ENCODE measurements at places on chromosomes 12 and 14.

DNA sequence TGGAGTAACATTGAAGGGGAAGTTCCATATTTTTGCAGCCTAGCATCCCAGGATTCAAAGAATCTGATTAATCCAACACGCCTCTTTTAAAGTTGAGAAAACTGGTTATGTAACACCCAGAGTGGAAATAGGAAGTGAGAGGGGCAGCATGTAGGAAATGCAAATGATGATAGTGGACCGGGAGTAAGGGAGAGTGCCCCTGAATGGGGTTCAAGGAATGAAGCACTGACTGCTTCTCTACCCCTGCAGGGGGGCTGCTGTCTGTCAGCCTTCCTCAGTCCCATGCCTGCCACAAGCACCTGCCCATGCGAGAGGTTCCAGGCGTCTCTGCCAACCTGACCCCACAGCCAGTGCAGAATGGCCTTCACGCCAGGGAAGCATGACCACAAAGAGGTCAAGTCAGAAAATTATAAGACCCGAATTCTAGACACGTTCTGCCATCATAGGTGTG is 126.5 kb upstream of the CCND2 start:
- DNase-seq: no peak

DNA sequence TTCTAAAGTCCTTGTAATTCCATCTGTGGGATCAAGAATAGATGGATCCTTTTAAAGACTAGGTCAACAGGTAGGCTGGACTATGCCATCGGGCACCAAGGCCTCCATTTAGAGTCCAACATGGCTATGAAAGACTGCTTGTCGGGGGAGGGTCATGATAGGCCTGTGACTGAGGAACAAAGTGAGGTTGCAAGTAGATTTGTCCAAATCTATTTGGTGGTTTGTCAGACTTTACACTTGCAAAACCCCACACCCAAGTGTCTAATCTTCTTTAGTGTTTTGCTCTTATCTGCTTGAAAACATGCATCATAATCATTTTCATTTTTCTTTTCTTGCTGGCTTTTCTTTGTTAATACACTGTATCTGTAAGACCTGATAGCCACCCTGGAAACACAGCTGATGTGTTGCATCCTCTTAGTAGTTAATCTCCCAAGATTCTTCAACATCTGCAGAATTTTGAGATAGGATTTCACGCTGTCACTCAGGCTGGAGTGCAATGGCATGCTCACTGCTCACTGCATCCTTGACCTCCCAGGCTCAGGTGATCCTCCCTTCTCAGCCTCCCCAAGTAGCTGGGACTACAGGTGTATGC is 50.3 kb downstream of the TDP1 start:
- no peak for DNase-seq

DNA sequence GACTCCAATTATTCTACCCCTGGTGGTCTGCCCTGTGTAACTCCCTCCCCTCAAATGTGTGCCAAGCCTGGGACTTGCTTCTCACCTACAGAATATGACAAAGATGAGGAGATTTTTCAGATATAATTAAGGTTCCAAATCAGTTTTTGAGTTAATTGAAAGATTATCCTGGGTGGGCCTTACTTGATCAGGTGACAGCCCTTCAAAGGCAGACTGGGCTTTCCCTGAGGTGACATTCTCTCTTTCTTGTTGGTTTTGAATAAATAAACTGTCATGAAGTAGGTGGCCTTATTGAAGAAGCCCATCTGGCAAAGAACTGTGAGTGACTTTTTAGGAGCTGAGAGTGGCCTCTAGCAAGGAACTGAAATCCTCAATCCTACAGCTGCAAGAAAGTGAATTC is 106.0 kb downstream of the BRMS1L start:
- DNase-seq: no peak

- no peak for DNase-seq
Measured at GRCh38 chr12:130083734-130084133, 78.5 kb upstream of the FZD10 start.

- no peak for DNase-seq
Measured at GRCh38 chr14:65369560-65369959, 43.0 kb upstream of the FUT8 start.

GRCh38 chr12:57737467-57738460 is 778 bp downstream of the AGAP2 start:
- DNase-seq: no peak

GRCh38 chr14:36905272-36905888 is 243.7 kb downstream of the PAX9 start:
- no peak for DNase-seq

- no peak for DNase-seq
Measured at GRCh38 chr12:2934371-2934770, 24.8 kb upstream of the TEAD4 start.

DNA sequence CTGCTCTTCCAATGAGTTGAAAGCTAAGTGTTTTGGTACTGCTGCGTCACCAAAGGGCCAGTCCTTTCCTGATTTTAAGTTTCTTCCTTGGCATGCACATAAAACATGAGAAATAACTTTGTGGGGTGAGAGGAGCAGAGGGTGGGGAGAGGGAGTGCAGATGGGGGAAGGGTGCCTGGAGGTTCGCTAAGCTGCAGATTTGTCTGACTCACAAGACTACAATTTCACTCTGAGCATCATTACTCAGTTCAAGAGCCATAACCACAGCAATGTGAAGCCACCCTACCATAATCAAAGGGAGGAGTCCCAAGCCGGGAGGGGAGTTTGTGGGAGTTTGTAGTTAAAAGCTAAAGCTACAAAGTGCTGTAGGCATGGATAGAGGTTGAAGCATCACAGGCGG is 136.1 kb downstream of the ANO2 start:
- DNase-seq: no peak

- DNase-seq: no peak
Measured at GRCh38 chr12:26566675-26567074, 266.3 kb downstream of the ITPR2 start.

GRCh38 chr14:75297411-75298040 is 18.9 kb downstream of the FOS start:
- DNase-seq: no peak

- no peak for DNase-seq
Measured at GRCh38 chr12:42886160-42886559, 296.6 kb upstream of the PRICKLE1 start.

- no peak for DNase-seq
Measured at GRCh38 chr12:116642106-116642505, 82.9 kb downstream of the MAP1LC3B2 start.

DNA sequence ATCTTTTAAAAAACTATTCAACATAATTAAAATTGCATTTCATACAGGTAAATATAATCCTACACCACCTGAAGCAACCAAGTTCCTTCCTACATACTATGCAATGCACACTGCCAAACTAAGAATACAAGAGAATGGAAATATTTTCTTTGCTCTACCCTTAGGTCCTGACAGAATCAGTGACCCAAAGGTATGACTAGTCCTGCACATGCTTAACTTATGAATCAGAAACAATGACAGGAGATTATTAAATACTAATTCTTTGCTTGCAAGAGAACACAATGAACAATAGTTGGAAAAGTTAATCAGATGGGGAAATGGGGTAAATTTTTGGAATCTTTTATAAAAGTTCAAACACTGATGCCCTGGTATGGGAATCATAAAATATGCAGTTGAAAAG is 220.1 kb downstream of the SOX5 start:
- no peak for DNase-seq

DNA sequence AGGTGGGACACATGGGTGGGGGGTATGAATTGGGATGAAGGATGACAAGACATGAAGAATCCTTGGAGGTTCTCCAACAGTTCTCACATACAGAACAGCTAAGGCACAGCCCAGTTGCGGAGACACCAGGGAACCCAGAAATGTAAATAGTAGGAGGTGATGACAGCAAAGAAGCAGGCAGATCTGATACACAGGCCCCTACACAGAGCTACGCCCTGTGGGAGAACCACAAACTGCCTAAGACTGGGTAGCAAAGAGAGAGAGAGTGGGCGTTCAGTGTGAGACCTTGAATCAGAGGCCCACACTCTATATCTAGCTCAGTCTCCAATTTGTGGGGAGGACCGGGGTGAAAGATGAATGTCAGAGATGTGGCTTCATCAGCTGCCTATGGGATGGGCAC is 9.5 kb upstream of the NUMB start:
- DNase-seq: no peak

DNA sequence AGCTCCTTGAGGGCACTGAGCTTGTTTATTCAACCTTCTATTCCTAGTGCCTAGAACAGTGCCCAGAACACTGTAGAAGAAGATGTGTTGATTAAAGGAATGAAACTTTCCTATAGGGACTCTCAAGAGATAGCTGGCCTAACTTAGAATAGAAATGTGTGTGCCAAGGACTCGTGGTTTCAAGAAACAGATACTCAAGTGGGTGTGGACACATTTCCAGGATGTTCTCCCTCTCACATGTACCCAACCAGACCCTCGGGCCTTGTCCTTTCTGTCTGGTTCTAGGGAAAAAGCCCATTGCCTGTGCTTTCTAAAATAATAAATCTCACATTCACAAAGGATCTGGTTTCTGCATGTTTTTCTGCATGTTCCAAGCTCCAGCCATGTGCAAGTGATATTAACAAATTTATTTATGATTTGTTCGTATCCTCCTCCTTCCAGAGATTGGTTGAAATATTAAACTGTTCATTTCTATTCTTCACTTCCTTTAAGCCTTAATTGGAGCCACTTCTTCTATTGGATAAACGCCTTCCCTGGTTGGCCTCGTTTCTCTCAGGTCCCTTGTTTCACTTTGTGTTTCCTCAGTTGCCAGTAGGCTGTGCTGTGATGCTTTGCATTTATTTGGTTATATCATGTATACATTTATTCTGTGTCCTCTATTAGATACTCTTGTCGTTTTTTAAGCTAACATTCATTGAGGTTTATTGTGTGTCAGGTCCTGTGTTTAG is 89.8 kb downstream of the CRADD start:
- peak; percentile 18 for DNase-seq

DNA sequence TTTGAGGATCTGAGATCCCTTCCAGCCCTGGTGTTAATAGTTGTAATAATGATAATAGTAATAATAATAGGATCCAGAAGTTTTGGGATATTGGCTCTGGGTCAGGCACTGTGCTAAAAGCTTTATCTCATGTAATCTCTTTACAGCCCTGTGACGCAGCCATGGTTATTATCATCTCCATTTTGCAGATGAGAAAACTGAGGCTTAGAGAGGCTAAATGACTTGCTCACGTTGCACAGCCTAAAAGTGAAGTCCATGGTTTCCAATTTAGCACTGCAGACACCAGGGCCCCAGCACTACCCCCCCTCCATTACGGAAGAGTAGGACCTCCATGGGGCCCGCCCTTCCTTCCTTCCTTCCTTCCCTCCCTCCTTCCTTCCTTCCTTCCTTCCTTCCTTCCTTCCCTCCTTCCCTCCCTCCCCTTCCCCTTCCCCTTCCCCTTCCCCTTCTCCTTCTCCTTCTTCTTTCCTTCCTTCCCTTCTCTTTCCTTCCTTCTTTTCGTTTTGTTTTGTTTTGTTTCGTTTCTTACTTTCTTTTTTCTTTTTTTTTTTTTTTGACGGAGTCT is 14.9 kb upstream of the COX6A1 start:
- DNase-seq: no peak

GRCh38 chr14:52850451-52850909 is 59.1 kb upstream of the GNPNAT1 start:
- DNase-seq: no peak

- no peak for DNase-seq
Measured at GRCh38 chr12:119072440-119072839, 91.1 kb downstream of the SRRM4 start.

GRCh38 chr12:89645434-89645833 is 63.2 kb downstream of the ATP2B1 start:
- DNase-seq: no peak

DNA sequence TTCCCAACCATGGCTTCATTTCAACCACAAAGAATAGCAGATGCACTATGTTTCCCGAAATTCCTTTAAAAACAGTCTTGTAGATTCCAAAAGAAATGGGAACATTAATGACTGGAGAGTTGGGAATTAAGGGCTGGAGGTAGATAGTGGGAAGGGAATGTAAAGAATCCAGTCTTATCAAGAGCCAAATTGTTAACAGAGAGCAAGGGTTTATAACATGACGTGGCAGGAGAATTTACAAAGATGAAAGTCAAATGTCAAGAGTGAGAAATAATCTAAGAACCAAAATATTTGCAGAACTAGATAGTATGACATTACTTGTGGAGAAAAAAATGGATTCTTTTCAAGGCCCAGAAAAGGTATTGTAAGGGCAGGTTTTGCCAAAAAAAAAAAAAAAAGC is 200.9 kb downstream of the GRIN2B start:
- no peak for DNase-seq

DNA sequence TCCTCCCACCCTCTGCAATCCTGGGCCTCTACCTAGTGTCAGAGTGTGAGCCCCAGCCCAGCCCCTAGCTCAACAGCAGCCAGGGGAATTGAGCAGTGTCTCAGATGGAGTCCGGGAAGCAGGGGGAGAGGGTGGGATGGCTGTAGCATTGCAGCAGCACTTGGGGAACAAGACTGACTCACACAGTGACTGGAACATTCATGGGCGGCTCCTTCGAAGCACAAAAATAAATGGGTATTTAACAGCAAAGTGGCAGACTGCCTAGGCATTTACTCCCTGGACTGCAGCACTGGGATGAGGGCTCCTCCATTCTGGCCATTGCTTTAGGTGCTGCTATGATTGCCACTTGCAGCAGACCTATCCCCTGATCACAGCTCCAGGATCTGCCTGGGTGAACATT is 46.0 kb upstream of the STK38L start:
- no peak for DNase-seq

GRCh38 chr14:20247646-20248246 is 8.7 kb downstream of the OR11H4 start:
- DNase-seq: no peak

- no peak for DNase-seq
Measured at GRCh38 chr14:20682127-20682434, 2.3 kb upstream of the RNASE4 start.

- no peak for DNase-seq
Measured at GRCh38 chr14:20350282-20350681, 6.8 kb downstream of the PARP2 start.
